HCT116 (cell line): ENCODE measurements at places on chromosomes 12 and 14. TPM values are rescaled to one million over a fixed set of nuclear protein-coding genes. Genes with fewer than 3 reads are reported as not detected.

DNA sequence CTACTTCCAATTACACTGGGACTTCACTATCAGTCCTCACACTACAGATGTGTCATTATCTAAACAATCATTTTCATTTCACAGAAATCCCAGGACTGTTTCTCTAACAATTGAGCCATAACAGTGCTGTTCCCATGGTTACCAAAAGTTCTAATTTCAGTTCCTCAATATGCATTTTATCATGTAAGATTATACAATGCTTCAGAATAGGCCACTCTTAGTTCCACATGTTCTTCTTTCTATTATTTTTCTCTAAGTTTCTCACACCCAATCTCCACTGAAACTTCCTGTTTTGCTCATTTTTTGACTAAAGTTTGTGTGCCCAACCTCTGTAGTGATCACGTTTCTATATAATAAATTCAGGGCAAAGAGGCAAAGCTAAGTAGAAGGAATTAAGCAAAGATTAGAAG lies 185.8 kb downstream of the DUSP6 start:
- H3K4me3 ChIP-seq, result no peak overlapping the region
- H3K27ac ChIP-seq, result no peak overlapping the region
- H3K27me3 ChIP-seq, result no peaks in the 10 kb centered on the region
- H3K36me3 ChIP-seq, result no peaks in the 10 kb centered on the region
- H3K4me1 ChIP-seq, result peaks cover 4% of the 10 kb centered on the region; the same call in 1 of the 2 replicates

The GPR132 gene
- 0.10 TPM for total RNA-seq

The ADAMTS20 gene
- not detected for total RNA-seq

- no peak for DNase-seq
- H3K36me3 ChIP-seq, result no peaks in the 10 kb centered on the region
- no peak overlapping the region for H3K4me3 ChIP-seq
- H3K27me3 ChIP-seq, result no peaks in the 10 kb centered on the region
- 0 out of 2 replicates have a peak, but pooled peaks cover 2% of the 10 kb centered on the region for H3K4me1 ChIP-seq
- no peak overlapping the region for H3K27ac ChIP-seq
Measured at GRCh38 chr14:24679248-24679961, 45.4 kb upstream of the GZMB start.

DNA sequence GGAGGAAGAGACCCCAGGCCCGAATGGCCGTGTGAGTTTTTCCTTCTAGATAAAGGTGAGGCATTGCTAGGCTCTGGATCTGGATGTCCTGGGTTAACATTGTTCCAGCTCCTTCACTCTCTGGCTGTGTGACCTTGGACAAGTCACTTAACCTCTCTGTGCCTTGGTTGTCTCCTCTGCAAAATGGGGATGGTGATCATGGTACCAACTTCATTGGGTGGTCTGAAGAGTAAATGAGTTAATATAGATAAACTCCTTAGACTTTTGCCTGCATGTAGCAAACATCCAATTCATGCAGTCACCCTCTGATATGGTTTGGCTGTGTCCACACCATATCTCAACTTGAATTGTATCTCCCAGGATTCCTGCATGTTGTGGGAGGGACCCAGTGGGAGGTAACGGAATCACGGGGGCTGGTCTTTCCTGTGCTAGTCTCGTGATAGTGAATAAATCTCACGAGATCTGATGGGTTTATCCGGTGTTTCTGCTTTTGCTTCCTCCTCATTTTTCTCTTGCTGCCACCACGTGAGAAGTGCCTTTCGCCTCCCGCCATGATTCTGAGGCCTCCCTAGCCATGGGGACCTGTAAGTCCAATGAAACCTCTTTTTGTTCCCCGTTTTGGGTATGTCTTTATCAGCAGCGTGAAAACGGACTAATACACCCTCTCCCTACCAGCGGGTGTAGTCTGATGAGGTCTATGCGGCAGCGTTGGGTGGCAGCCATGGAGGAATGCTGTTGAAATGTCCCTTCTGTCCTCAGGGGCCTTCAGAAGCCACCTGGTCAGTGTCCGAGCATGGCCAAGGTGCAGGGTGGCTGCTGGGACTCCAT lies 256.1 kb downstream of the GLT1D1 start:
- H3K36me3 ChIP-seq, result no peaks in the 10 kb centered on the region
- H3K4me1 ChIP-seq, result no peaks in the 10 kb centered on the region
- H3K4me3 ChIP-seq, result no peak overlapping the region
- DNase-seq, result no peak
- H3K27me3 ChIP-seq, result no peaks in the 10 kb centered on the region

- no peak overlapping the region for H3K4me3 ChIP-seq
- no peak overlapping the region for H3K27ac ChIP-seq
- H3K4me1 ChIP-seq, result peaks cover 11% of the 10 kb centered on the region; the same call in 1 of the 2 replicates
- H3K36me3 ChIP-seq, result no peaks in the 10 kb centered on the region
- no peaks in the 10 kb centered on the region for H3K27me3 ChIP-seq
Measured at GRCh38 chr14:99725774-99726537, 41.9 kb downstream of the CYP46A1 start.

- H3K27me3 ChIP-seq, result no peaks in the 10 kb centered on the region
- no peak for DNase-seq
- no peaks in the 10 kb centered on the region; the same call in 1 of the 2 replicates for H3K36me3 ChIP-seq
- H3K4me1 ChIP-seq, result no peaks in the 10 kb centered on the region
Measured at GRCh38 chr14:26965490-26965889, 367.7 kb upstream of the NOVA1 start.

- H3K27me3 ChIP-seq, result peaks cover 8% of the 10 kb centered on the region; the same call in 1 of the 2 replicates
- no peaks in the 10 kb centered on the region for H3K4me1 ChIP-seq
- no peak overlapping the region for H3K27ac ChIP-seq
Measured at GRCh38 chr12:103278329-103278728, 217.4 kb downstream of the C12orf42 start.

The TRIM9 gene
- total RNA-seq, result 4.6 TPM
